Karpas-422 (cell line): ENCODE measurements at places on chromosomes 2 and 18. TPM values are rescaled to one million over a fixed set of nuclear protein-coding genes. Genes with fewer than 3 reads are reported as not detected.

- no peak overlapping the region for H3K27ac ChIP-seq
- no peaks in the 10 kb centered on the region for H3K4me1 ChIP-seq
- DNase-seq, result no peak
- no peak overlapping the region for H3K4me3 ChIP-seq
Measured at GRCh38 chr18:44969214-44969795, 288.6 kb downstream of the SETBP1 start.

DNA sequence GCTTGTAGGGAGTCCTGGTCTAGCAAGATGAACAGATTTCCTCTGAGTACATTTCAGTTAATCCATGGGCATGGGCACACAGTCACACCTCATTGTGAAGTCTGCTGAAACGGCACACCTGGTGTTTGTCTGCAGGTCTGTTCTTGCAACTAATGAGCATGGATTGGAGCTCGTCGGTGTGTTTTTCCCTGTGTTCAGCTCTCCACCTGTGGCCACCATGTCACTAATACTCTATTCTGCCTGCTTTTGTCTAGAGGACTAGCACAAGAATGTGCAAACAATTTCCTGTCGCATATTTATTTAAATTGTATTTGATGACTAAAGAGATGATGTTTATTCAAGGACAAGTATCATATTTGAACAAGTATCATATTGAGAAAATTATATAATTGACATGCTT is 24.5 kb upstream of the PPP4R1 start:
- H3K4me3 ChIP-seq, result no peak overlapping the region
- no peak for DNase-seq
- no peak overlapping the region for H3K27ac ChIP-seq
- no peaks in the 10 kb centered on the region for H3K36me3 ChIP-seq

DNA sequence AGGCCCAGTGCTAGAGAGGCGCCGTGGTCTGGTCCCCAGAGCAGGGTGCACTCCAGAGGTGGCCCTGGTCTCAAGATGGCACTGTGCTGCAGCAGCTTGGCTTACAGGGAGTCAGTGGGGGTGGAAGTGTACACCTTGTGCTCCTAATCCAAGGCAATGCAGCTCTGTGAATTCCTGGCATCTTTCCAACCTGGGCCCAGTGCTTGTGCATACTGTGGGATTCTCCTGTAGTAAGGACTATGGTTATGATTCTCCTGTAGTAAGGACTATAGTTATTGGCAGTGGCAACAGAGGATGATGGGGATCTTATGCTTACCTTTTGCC is 616.7 kb upstream of the REG3G start:
- no peaks in the 10 kb centered on the region for H3K27me3 ChIP-seq
- no peak overlapping the region for H3K4me3 ChIP-seq
- H3K4me1 ChIP-seq, result no peaks in the 10 kb centered on the region

DNA sequence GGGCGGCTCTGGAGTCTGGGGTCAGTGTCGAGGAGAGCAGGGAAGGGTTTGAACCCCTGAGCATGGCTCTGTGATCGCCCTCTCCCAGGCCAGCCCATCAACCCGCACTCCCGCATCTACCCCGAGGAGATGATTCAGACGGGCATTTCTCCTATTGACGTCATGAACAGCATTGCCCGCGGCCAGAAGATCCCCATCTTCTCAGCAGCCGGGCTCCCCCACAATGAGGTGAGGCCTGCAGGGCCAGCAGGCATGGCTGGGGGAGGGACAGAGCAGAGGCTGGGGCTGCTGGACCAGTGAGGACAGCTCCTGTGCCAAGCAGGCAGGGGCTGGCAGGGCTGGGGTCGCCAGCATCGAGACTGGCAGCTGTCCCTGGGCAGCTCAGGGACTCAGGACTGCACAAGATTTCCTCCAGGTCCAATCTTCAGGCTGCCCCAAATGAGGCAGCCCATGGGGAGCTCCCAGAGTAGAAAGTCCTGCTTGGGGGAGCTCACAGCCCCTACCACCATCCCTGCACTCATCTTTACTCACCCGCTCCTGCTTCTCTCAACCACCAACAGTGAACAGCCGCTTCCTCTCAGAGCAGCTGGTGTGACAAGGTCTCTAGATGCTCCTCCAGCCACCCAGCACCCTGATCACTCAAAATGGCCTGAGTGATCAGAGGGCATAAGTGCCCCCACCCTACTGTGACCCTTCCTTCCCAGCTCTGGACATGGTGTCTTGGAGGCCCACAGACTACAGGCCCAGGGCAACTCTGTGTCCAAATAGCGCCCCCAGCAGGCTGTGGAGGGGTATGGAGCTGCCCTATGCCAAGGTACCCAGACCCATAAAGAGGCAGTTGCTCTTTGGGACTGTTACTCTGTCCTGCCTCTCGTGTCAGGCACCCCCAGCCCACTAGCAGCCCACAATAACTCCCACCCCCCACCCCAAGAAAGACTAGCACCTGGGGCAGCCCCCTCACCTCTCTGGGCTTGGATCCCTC is 18.3 kb upstream of the ANKRD53 start:
- no peaks in the 10 kb centered on the region for H3K36me3 ChIP-seq
- no peak overlapping the region for H3K27ac ChIP-seq
- H3K4me3 ChIP-seq, result no peak overlapping the region
- no peaks in the 10 kb centered on the region for H3K27me3 ChIP-seq
- peaks cover 5% of the 10 kb centered on the region for H3K4me1 ChIP-seq

DNA sequence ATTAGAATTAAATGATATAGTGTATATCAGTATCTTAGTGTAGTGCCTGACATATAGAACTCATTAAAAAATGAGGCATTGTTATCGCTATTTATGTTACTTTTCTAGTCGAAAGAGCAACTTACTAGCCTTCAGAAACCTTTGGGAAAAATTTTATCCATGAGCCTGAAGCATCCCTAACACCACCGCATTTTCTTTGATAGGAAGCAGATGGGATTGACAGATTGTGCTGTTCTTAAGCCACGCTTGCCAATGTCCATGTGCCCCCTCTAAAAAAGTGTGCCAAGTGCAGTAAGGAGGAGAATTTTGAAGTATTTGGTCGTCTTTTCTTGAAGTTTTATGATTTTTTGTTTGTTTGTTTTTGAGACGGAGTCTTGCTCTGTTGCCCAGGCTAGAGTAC is 29.1 kb downstream of the PPM1B start:
- no peak overlapping the region for H3K27ac ChIP-seq
- peaks cover 4% of the 10 kb centered on the region for H3K4me1 ChIP-seq
- H3K27me3 ChIP-seq, result no peaks in the 10 kb centered on the region
- DNase-seq, result no peak
- H3K4me3 ChIP-seq, result no peak overlapping the region
- peaks cover 22% of the 10 kb centered on the region for H3K36me3 ChIP-seq

DCDC2C gene
- not detected in 2 replicates for total RNA-seq

PCARE gene
- total RNA-seq, result not detected in 2 replicates

SLC19A3 gene
- total RNA-seq, result not detected in 2 replicates
